ENCODE measurements at places on chromosomes 2 and 18. TPM values are rescaled to one million over a fixed set of nuclear protein-coding genes. Genes with fewer than 3 reads are reported as not detected.

SPDYA gene
- 1.3 TPM for total RNA-seq

DNA sequence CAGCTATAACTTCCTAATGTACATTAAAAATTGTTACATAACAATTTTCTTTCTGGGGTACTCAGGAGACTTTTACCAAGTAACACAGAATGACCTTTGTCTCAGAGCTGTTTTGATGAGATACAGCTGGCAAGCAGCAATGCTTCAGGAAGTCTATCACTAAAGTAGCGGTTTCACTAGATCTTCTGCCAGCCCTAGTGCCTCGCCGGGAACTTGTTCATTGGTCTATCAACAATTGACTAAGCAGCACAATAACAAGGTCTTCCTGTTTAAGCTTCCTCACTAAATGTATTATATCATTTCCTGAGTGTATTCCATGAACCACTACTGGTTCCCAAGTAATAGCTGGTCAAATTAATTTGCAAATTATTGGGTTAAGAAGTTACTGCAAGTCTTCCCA, 69.2 kb downstream of the TRIP12 start:
- DNase-seq, result peak; percentile 63

- no peak for DNase-seq
These were observed 74.2 kb upstream of the ST6GAL2 start for GRCh38 chr2:106959975-106960682.

DNA sequence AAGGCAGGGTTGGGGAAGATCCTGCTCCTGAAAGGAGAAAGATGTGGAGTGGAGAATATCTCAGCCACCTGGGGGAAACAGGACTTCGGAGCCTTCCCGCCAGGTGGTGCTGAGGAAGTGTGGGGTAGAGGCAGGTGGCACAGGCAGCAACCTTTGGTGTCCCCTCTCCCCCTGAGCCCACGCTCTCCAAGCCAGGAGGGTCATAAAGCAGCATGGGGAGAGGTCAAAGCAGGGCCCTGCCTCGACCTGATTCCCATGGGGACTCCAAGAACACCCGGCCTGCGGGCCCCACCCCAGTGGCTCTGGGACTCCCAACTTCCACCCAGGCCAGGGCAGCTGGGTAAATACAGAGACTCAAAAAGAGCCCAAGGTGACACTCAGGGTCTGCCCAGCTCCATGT, 54.3 kb upstream of the SLC66A3 start:
- no peak for DNase-seq

DNA sequence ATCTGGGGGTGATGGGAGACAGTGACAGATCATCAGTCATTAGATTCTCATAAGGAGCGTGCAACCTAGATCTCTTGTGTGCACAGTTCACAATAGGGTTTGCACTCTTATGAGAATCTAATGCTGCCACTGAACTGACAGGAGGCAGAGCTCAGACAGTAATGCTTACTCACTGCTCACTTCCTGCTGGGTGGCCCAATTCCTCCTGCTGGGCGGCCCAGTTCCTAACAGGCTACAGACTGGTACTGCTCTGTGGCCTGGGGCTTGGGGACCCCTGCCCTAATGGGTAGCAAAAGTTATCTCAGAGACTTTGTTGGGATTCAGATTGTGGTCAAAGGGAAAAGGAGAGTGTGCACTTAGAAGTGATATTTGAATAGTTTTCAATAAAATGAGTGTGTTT, 840.1 kb upstream of the ID2 start:
- DNase-seq, result no peak

DNA sequence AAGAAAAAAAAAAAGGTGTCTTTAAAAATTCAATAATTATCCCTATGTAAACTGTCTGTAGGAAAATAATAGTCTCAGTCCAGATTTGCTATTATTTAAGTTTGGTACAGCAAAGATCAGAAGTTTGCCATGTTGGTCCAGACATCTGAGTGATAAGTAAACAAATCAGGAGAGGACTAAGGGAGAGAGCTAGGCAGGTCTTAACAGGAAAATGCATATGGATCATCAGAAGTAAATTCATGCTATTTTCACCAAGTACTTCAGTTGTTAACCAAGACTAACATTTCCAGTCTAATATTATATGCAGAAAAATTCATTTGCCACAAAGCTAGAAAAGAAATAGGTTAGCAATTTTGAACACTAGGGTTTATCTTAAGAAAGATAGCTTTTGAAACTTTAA, 95.0 kb upstream of the STK17B start:
- no peak for DNase-seq

Measured in activated CD8-positive, alpha-beta T cell treated with anti-CD3 and anti-CD28 coated beads for 36 hours (primary cell).